NCI-H1048 (cell line): ENCODE measurements at places on chromosomes 6 and 20.

DNA sequence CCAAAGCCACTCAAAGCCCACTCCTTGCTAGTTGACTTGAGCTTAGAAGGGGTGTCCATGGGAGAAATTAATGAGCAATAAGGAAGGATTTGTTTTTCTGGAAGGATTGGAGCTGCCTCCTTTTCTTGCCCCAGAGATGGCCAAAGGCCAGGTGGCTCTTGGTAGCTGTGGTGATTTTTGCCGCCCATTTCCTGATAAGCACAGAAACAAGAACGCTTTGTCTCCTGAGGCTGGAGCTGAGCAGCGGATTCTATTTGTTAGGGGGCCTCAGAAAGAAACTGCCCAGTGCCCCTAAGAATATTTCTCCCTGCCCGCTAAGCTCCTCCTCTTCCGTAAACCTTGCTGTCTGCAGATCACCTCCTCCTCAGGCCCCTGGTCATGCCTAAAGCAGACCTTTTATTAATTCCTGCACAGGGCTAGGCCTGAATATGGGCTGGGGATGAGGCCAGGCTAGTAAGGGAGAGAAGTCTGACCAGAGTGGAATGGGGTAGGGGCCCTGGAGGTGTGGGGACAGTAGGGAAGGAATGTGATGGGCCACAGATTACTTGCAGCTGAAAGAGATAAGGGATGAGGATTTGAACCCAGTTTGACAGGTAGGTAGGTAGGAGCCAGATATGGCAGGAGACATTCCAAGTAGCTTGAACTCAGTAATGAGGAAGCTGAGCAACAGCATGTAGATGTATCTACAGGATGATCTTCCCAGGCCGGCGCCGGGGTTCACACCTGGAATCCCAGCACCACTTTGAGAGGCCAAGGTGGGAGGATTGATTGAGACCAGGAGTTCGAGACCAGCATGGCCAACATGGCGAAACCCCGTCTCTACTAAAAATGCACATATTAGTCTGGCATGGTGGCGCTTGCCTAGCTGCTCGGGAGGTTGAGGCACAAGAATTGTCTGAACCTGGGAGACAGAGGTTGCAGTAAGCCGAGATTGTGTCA lies 71.2 kb upstream of the NAA20 start:
- no peak for DNase-seq

DNA sequence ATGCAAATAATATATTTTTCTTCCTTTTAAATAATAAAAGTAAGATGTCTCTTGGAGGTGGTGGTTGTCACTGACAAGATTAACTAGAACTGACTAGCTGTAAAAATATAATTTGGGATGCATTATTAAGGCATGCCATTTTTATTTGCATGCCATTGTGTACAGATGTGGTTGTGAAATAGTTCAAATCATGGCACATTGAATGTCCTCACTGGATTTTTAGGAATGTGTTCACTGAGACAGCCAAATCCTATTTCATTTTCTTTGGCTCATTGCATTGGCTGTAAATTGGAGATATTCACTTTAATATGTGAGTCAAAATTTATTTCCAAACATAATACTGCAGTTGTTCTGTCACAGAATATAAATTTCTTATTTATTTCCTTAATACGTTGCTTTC lies 62.3 kb downstream of the ESR1 start:
- DNase-seq, result no peak

- DNase-seq, result no peak
Observed at GRCh38 chr6:122445274-122445673, 26.3 kb downstream of the SERINC1 start.

DNA sequence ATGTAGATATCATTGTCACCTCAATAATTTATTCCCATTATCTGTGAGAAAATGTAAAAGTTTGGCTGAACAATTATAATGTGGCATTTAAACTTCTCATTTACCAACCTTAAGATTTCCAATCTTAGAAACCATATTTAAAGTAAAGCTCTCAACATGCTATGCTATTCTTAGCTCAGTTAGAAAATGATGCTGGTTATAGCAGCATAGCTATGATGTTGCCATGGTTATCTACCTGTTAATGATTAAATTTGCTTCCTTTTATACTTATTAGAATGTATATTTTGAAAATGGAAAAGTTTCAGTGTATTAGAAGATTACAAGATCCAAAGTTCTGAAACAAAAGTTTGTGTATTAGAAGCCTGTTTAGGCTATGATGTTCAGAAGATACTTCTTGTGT lies 110.1 kb downstream of the GPR63 start:
- DNase-seq, result no peak

DNA sequence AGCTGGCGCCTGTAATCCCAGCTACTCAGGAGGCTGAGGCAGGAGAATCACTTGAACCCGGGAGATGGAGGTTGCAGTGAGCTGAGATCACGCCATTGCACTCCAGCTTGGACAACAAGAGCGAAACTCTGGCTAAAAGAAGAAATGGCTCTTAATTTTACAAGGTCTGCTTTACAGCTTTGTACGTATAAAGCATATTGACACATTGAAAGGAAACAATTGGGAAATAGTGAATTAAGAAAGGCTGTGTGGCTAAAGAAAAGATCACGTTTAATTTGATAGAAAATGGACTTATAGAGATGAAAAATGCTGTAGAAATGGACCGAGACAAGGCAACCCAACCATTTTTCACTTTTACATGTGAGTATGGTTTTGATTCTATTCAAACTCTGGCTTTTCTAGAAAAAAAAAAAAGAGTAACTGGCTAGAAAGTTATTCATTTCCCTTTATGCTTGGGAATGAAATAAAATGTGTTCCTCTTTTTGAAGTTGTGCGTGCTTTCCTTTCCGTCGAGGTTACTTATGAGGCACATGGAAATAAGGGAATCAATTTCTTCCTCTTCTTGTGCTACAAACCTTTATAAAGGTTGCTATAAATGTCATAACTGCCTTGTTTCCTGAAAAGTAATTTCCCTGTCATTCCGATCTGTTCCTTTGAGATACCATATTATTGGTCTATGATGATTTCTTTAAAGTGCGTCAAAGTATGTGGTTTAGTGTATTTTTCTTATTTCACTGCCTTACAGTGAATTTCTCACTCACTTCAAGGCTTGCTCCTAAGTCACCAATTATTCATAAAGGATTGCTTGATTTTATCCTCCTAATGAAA lies 29.4 kb downstream of the PFDN4 start:
- DNase-seq, result no peak

- no peak for DNase-seq
Observed at GRCh38 chr6:113291751-113292445, 565.2 kb upstream of the MARCKS start.

- no peak for DNase-seq
Observed at GRCh38 chr6:140782941-140783340, 1349.8 kb upstream of the GJE1 start.

DNA sequence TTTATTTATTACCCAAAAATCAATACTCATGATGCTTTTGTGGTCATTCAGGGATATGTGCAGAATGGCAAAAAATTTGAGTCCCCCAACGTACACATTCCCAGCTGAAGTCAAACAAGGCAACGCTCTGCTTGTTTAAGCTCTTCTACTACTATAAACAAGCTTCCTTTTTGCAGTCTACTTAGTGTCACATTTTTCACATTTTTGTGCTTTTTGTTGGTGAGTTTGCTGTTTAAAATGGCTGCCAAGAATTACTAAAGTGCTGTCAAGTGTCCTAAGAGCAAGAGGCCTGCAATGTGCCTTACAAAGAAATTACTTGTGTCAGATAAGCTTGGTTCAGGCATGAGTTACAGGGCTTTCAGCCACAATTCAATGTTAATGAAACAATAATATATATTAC lies 2.1 kb downstream of the WFDC8 start:
- DNase-seq, result no peak

DNA sequence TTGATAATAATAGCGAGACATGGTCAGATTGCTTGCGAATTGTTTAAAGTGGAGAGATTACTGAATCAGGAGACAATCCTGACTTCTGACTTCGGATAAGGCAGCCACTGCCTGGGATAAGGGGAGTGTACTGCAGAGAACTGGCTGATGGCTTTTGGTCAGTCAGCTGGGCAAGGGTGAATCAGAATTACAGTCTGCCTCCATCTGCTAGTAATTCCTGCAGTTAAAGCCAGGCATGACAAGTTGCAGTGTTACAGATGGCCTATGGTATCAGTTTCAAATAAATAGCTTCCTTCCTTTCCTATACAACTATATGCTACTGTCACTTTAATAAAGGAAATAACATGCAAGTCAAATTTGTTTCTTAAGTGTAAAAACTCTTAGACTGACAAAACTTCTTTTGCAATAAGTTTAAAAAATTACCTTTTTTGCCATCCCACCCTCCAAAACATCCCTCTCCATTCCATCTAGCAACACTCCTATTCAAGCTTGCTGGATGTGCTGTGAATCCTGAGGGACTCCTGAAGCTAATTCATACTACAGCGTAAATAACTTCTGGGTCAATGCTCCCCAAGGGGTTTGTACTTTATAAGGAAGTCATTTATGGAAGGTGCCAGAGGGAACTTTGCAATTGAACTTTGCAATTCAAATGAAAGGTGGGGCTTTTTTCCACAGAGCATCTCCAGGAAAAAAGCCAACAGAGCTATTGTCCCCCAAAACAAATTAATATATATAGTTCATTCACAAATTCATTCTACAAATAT lies 245.2 kb downstream of the ADGRB3 start:
- DNase-seq, result peak; percentile 56

GRCh38 chr20:45969712-45970634 lies 2.0 kb downstream of the ZNF335 start:
- no peak for DNase-seq

DNA sequence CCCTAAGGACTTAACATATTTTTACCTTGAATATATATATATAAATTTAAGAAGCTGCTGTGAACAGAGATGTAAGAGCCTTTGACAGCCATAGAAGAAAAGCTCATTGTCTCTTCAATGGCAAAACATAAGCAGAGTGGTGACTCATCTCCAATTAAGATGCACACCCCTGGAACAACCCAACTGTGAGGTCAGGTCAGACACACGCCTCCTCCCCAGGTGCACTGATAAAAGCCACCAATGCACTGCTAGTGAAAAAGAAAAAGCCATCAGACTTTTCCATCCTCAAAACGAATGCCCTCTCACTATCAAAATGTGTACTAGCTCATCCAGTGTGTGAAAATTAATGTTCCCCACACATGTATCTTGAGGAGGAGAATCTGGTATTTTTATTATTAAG lies 100.1 kb downstream of the SMLR1 start:
- DNase-seq, result no peak

DNA sequence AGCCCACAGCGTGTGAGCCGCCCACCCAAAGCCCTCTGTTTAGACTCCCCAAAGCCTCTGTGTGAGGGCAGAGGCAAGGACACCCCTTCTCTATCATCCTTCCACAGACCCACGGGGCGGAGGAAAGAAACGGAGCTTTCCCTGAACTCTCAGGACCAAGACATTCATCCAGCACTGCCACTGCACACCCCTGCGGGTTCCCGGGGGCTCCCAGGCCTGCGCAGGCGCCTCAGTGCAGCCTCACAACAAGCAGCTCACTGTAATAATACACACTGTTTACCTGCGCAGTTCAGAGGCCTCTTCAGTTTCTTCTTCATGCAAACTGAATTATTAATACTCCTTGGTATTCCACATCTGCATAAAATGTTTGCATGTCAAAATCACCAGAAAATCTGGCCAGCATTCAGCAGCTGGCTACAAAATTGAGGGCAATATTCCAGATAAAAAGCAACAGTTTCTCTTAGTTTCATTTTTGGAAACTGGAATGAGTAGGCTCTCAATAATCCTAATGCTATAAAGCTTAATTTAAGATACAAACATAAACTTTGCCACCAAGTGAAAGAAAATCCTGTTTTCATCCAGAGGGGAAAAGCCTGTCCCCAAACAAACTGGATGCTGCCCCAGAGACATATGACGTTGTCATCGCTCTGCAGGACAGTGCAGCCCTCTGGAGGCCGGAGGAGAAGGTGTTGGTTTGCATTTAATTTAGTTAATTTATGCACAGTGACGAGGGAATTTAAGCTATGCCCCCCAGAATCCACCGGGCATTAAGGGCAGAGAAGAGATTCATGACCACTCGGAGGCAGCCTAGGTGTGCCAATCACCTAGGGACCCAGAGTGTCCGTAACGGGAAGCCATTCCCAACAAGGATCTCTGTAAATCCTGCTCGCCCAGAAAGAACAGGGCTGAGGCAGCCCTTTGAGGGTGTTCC lies 45.3 kb downstream of the NINL start:
- no peak for DNase-seq

GRCh38 chr6:684831-685636 lies 7.9 kb downstream of the EXOC2 start:
- DNase-seq, result no peak

- DNase-seq, result no peak
Observed at GRCh38 chr20:54995553-54995952, 520.2 kb downstream of the DOK5 start.

- no peak for DNase-seq
Observed at GRCh38 chr6:74434171-74434570, 738.2 kb downstream of the CD109 start.

DNA sequence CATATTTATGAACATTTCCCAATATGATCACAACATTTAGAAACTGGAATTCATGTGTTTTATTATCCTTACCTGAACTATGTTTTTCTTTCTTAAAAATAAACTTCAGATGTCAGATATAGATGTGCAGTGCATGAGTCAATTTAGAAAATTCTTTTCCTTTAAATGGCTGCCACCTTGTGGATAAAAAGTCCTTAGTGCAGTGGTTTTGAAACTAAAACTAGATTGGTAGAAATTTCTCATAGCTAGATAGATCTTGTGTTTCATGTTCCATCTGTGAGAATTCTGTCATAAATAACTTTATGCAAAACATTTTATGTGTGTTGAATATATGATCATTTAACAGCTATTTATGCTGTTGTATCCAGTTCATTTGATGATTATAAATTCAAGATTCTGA lies 134.9 kb downstream of the KLHL32 start:
- DNase-seq, result peak; percentile 3

DNA sequence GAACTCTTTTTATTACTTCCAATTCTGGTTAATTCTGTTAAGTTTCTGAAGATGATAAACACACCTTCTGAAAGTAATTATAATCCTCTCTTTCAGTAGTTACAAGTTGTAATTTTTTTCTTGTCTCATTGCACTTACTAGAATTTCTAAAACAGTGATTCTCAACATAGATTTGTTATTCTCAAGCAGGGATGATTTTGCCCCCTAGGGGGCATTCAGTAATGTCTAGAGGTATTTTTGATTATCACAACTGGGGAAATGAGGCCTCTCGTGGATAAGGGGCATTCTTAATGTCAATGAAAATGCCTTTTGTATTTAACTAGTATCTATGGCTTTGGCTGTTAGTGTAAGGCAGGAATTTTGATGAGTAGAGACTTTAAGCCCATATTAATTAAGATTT lies 39.4 kb upstream of the MAFB start:
- no peak for DNase-seq

DNA sequence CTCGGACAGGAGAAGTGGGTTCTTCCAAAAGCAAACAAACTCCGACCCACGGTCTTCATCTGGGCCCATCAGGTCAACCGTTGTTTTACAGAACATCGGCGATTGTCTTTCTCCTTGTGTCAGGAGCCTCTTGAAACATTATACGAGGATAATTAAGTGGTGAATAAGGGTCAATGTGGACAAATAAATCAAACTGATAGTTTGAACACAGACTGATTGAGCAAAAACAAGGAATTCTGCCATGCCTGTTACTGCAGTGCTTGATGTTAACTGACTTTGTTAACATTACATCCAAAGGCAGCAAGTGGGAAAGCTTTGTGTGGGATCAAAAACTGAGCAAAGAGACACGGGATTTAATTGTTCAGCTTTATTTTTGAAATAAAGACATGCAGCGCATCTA lies 101.1 kb upstream of the IFNGR1 start:
- DNase-seq, result no peak
